ENCODE measurements at places on chromosomes 13 and 19.

GRCh38 chr13:53054569-53054968, 26.0 kb downstream of the OLFM4 start:
- no peak for DNase-seq

GRCh38 chr19:42053037-42053935, 16.7 kb downstream of the GRIK5 start:
- no peak for DNase-seq

DNA sequence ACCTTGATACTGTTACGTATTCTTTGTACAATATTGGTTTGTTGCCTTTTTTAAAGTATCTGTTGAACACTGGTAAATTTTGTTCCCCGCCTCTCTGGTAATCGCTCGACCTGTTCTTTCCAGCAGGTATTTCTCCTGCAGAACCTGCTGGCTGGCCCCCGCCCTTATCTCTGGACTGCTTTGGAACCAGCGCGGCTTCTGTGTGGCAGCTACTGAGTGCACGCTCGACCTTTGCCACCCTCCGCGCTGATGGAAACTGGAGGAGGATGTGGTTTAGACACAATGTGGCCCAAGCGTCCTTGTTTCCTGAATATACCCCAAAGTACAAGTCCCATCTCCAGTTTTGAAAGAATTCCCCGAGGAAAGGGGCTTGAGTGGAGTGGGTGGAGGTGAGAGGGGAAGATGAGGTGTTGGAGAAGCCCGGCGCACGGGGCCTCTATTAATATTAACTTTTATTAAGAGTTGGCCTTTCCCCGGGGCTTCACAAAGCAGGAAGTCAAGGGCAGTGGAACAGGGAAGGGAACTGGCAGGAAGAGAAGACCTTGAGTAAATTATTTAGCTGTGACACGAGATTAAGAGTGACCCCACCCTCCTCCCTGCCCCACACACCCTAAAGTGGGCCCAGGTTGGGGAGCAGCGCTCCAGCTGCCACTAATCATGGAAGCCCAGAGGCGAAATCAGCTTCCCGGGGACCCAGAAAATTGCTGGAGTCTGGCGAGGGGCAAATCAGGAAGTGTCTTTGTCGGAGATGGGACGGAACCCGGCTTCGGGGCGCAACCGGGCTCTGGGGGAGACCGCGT, 16.0 kb downstream of the CDX2 start:
- no peak for DNase-seq

DNA sequence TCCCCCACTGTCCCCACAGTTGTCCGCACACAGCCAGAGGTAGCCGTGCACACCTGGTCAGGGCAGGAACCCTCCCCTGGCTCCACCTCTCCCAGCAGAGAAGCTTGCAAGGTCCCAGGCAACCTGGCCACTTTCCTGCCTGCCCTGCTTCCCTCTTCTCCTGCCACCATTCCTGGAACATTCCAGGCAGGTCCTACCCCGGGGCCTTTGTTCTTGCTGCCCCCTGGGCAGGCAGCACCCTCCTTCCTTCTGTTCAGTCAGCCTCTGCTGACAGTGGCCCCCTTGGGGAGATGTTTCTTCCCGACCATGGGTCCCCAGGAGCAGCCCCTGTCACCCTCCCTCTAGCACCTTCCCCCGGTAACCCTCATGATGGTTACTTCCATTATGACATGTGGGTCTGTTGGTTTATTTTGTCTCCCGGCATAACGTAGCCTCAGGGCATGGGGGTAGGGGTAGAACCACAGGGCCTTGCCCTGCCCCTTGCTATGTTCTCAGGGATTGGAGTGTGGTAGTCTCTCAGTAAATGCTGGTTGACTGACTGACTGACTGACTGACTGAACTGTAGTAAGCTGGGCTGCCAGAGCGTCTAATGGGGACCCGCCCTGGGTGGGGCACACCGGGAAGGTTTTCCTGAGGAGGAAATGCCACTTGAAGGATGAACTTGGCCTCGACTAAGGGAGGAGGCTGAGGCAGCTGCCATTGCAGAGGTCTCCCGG, 10.8 kb downstream of the PAK4 start:
- no peak for DNase-seq

- no peak for DNase-seq
Measured at GRCh38 chr13:114119196-114119595, 13.2 kb downstream of the RASA3 start.

Data from stimulated activated CD4-positive, alpha-beta T cell treated with anti-CD3 and anti-CD28 coated beads, TNF-alpha, amount 100 ng/mL, for 1 hour (primary cell).